ENCODE measurements at places on chromosomes 12 and 14.

- no peak for DNase-seq
Observed at GRCh38 chr14:31230573-31230958, 23.0 kb upstream of the HECTD1 start.

DNA sequence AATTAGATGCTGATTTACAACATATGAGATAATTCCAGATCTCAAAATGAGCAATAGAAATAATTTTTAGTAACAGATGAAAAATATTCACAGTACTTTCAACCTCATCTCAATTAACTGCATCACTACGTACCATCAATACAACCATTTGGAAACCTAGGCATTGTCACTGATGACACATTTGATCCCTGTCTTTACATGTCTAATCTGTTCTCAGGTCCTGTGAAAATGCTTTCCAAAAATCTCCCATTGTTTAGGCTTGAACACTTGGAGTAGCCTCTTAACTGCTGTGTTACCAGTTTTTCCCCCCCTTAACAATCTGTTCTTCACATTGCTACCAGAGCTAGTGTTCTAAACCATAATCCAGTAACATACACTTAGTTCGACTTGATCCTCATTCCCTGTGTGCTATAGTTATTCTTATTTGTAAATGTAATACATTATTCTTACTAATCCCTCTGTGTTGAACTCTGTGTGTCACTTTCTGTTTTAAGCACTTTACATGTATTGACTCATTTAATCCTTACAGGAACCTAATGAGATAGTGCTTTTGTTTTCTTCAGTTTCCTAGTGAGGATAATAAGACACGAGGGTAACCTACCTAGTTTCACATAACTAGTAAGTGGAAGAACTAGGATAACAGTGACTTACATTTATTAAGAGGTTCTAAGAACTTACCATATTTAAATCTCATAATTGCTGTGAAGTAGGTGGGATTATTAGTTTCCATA, 41.7 kb downstream of the LARP4 start:
- DNase-seq: no peak

- no peak for DNase-seq
Observed at GRCh38 chr12:20557096-20557495, 138.0 kb upstream of the SLCO1C1 start.

DNA sequence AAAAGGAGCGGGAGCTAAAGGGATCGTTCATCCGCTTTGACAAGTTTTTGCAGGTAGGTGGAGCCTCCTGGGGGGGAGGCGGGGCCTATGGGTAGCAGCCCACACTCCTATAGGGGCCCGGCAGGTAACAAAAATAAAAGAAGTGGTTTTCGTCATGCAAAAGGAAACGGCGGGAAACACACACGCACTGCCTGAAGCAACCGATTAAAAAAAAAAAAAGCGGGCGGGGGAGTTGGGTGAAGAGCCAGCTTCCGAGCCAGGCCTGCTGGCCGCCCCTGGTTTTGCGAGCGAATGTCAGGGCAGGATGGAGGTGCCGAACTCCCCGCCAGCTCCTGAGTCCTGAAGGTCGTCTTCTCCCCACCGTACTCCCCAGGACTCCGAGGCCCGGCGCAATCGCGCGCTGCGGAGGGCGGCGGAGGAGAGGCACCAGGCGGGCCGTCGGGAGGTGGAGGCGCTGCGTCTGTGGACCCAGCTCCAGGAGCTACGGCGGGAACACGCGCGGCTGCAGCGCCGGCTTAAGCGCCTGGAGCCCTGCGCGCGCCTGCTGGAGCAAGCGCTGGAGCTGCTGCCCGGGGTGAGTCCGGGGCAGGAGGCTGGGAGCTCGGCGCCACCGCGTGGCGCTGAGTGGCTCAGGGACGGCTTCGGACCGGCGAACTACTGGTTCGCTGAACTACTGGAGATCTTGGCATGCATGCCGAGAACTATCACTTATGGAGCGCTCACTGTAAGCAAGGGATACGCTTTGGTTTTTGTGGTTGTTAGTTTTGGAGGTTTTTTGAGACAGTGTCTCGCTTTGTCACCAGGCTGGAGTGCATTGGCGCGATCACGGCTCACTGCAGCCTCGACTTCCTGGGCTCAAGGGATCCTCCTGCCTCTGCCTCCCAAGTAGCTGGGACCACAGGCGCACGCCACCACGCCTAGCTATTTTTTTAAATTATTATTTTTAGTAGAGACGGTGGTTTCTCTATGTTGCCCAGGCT, 3.6 kb downstream of the CFAP73 start:
- DNase-seq: no peak

DNA sequence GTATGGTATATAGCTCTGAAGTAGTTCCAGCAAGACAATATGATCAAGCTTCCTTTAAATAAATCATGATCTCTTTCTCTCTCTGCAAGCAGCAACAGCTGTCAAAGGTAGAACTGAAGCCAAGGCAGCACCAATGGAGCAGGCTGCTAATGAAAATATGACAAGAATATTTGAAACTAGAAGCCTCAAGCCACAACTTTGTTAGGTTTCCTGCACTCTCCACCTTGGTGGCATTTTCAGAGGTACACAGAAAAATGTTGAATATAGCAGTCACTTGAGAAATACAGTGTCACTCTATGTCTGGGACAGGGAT, 43.8 kb upstream of the PSMA6 start:
- no peak for DNase-seq

GRCh38 chr12:121114019-121114639, 18.5 kb upstream of the P2RX7 start:
- DNase-seq: no peak

GRCh38 chr14:75724414-75725204, 63.6 kb downstream of the TTLL5 start:
- DNase-seq: no peak

GRCh38 chr12:89840162-89840922, 131.7 kb upstream of the ATP2B1 start:
- DNase-seq: no peak

DNA sequence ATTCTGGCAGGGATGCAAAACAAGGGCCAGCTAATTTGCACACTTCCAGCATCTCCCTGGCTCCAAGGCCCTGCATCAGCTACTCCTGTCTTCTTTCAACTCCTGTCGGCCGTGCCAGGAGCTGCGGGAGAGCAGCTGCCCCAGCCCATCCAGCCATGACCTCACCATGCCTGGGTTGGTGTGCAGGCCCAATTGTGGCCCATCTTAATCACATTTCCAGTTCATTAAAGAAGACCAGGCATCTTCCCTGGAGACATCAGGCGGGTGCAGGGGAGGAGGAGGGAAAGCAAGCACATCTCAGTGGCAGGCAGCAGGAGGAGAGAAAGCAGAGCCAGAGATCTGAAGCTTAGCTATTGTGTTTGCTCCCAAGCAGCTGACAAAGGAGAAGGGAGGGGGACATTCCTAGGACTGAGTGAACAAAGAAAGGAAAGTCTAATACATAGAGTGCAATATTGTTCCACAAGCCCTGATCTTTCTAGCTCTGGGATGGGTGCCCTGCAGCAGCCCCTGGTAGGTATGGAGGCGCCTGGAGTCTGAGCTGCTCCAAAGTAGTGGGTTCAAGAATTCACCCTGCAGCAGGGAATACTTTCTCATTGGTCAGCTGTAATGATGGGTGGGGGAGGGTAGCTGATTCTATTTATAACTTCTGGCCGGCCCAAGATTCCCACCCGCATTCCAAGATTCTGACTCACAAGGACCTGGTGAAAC, 40.1 kb downstream of the VWF start:
- DNase-seq: no peak

Data from esophagus squamous epithelium (tissue), 5 donors.